ENCODE measurements at places on chromosomes 1 and 21.

DNA sequence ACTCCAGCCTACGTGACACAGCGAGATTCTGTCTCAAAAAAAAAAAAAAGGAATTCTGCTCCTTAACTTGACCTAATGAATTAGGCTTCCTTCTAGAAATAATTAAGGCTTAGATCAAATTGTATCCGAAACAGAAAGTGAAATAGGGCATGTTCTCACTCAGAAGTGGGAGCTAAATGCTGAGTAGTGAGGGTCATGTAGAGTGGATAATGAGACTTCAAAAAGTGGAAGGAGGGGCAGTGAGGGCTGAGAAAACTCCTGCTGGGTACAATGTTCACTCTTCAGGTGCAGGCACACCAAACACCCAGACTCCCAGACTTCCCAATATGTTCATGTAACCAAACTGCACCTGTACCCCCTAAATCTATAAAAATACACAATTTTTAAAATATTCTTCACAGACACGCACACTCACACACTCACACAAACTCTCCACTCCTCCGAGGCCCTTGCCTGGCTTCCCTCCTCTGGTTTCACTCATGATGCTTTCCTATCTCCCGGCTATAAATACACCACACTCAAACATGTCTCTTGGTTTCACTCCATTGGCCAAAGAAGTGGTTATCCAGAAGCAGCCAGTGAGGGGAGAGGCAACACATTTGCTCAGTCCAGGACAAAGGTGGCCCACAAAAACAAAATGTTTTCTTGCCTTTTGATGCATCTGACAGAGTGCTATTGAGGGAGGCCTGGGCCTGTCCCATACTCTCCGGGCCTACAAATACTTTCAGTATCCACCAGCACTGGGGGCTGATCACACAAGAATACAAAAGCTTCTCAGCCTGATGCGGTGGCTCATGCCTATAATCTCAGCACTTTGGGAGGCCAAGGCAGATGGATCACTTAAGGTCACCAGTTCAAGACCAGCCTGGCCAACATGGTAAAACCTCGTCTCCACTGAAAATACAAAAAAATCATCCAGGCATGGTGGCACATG is 249.2 kb downstream of the TOMM20 start:
- no peak for DNase-seq

- DNase-seq, result no peak
These were observed 56.8 kb downstream of the KCNAB2 start for GRCh38 chr1:6102532-6102845.

DNA sequence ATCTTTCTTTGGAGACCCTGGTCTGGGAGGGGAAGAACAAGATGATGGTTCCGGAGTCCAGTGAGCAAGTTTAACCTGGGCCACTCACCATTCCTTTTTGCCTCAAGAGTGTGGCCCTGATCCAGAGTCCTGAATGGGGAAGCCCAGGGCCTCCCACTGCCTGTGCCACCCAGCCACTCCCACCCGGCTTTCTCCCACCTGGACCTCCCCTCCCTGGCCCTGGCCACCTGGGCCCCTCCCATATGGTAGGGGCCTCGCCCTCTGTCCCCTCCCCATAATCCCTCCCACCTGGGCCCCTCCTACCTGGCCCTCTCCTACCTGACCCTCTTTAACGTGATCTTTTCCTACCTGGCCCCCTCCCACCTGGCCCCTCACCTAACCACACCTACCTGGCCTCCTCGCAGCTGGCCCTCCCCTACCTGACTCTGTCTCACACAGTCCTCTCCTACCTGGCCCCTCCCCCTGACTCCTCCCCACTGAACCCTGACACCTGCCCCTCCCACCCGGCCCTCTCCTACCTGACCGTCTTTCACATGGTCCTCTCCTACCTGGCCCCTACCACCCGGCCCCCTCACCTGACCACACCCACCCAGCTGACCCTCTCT is 220.7 kb upstream of the VAMP3 start:
- no peak for DNase-seq

DNA sequence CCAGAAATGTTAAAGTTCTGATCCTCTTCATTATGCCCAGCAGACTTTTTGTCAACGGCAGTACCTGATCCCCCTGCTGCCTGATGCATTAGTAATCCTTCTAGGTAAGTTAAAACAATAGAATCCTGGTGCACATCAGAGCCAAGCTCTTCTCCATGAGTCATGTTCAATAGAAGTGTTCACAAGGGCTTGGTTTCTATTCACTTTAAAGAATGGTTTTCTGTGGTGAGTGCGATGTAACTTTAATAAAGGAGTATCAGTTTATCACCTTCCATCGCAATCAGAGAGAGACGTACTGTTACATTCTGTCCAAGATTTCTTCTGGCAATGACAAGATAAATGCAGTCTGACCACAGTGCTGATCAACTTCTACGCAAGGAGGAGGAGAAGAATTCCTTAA is 96.8 kb downstream of the NRIP1 start:
- DNase-seq, result no peak

DNA sequence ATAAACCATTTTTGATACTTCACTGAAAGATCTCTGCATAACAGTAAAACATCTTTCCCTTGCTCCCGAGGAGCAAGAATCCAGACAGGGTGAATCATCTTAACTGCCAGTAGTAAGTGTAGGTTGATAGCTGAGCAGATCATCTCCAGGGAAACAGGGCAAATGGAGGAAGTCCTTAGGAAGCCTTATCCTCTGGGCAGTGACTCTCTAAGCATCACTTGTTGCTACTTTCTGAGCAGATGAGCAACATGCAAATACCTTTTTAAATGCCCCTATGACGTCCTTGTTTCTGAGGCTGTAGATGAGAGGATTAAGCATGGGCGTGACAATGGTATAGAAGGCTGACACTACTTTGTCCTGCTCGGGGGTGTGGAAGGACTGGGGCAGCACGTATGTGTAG is 8.9 kb downstream of the OR2T11 start:
- DNase-seq, result no peak

GRCh38 chr1:77582905-77583304 is 99.6 kb downstream of the ZZZ3 start:
- DNase-seq, result no peak

- DNase-seq, result peak; percentile 65
These were observed 169.3 kb downstream of the SEC16B start for GRCh38 chr1:177800400-177801088.

- no peak for DNase-seq
These were observed 22.9 kb downstream of the BCAS2 start for GRCh38 chr1:114558544-114558943.

DNA sequence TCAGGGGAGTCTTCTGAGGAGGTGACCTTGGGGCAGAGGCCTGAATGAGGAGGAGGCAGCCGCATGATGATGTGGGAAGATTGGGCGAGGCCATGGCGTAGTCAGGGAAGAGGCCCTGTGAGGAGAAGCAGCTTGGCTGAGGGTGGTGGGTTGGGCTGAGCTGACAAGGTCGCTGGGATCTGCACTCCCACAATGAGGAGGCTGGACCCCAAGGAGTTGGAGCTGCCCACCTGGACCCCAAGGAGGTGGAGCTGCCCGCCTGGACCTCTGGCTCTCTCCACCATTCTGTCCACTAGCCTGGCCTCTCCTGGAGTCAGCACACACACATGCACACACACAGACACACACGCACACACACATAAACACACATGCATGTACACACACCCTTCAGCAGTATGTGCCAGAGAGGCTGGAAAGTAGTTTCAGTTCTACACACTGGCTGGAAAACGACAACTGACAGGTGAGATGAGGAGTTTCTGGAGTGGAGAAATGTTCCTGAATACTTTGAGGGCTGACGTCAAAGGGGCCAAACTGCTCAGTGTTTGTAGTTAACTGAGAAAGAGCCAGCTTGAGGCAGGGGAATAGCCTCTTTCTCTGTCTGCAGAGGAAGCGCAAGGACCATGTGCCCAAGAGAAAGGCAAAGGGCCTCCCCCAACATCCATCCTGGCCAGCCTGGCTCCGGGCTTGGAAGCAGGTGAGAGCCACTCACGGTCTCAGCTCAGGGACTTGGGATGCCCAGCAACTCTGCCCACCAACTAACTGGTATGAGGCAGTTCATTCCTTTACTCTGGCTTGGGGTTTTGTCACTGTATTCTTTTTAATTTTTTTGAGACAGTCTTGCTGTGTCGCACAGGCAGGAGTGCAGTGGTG is 7.1 kb downstream of the SMPDL3B start:
- DNase-seq, result no peak

DNA sequence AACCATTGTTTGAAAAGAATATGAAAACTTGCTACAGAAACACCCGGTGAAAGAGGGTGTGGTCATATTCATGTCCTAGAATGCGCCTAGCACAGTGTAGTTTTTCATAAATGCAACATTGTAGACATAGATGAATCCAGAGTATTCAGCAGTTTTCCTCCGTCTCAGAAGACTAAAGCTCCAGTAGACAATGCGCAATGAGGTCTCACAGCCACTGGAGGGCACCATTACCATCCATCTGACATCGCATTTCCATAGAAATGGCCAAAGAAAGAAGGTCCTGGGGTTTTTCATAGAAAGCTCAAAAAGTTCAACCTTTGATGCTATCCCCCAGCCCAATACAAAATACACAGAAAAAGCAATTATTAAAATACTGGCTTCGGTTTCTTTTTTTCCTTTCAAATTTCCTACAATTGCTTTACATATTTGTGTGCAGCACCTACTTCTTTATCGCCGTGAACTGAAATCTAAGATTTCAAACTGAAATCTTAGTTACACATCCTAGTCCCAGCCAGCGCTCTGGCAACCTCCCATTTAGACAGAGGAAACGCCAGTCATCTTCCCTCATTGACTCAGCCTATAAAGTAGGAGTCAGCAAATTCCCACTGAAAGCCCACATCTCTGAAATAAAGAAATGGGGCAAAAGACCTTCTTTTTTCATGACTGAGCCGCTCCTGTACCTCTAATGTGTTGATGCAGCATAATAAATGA is 3.9 kb upstream of the CD58 start:
- peak; percentile 44 for DNase-seq

DNA sequence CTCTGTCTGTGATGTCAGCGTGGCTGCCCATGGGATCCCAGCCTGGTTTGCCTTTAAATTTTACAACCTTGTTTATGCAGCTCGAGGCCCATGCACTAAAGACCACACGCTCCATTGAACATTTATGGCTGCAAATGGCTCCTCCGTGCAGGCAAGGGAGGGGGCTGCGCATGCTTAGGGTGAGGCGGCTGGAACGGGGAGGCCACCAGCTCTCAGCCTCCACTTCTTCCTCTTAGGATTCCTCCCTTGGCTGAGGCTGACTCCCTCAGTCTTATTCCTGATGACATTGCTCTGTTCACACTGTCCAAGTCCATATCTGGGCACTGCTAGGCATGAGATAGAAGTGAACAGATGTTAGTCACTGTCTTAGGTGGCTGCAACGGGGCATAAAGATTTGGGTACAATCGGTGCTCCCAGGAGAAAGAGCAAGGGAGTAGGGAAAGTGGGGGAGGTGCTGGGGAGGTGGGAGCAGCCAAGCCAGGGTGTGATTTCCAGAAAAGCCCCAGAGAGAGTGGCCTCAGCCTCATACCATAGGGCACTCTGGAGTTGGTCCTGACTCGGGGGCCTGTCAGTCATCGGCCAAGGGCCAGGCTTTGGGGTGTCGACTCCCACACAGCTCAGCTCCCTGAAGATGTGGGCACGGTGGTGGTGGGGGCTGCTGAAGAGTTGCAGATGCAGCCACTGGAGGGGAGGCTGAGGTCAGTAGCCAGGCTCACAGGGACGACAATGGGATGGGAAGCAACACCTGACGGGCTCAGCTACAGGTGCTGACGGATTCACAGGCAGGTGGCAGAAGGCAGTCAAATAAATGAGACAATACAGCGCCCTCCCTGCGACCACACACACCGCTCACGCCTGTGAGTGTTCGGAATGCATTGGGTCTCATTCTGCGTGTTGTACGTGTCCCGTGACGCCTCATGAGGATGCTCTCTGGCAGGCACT is 37.3 kb upstream of the ACTL8 start:
- no peak for DNase-seq

- DNase-seq, result no peak
These were observed 60.6 kb downstream of the WARS2 start for GRCh38 chr1:119079881-119080280.

- DNase-seq, result no peak
These were observed 14.7 kb upstream of the HYI start for GRCh38 chr1:43468414-43468813.

DNA sequence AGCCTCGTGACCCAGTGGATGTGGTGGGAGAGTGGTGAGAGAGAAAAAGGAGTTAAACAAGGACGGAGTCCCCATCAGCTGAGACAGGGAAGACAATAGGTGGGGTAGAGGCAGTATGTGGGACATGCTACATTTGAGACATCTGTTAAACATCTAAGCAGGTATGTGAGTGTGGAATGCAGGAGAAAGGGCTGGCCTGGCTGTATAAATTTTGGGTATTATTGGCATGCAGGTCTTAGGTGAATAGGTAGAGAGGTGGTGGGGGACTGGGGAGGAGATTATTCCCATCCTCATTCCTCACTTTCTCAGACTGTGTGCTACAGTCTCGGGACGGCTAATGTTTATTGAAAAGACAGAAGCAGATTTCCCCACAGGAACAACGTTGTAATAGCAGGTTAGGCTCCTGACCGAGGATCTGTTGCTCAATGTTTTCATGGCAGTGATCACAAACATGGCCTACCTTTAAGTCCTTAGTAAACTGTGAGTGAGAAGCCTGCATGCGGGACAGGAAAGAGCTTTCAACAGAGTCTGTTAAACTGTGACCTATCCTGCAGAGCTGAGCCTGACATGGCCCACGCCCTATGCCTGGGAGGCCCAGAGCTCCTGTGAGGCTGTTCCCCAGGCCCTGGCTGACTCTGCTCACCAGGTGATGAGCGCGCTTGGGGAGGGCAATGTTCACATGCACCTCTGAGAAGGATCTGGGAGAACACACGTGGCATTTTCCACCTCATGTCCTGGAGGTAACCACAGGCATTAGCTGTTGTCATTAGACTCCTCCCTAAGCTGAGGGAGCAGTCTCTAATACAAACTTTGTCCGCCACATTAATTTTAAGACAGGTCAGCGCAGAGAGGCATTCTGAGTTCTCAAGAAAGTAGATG is 16.5 kb downstream of the VSIG8 start:
- no peak for DNase-seq

- no peak for DNase-seq
These were observed 187.4 kb upstream of the KCNK2 start for GRCh38 chr1:214895011-214895600.

DNA sequence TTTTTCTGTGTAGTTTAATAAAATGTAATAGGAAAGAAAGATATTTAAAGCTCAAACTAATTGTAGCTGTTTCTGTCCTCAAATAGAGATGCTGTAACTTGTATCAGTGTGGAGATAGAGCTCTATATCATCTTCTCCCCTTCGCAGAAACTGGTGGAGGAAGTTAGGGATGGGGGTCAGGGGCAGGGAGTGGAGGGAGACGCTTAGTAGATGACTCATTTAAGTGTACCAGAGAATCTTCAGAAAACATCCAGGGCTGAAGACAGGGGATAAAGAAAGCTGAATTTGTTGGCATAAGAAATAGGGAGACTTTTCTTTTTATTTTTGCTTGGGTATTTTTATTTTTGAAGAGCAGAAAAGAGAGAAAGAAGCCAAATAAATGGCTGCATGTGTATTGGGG is 282.6 kb upstream of the DPYD start:
- DNase-seq, result no peak

DNA sequence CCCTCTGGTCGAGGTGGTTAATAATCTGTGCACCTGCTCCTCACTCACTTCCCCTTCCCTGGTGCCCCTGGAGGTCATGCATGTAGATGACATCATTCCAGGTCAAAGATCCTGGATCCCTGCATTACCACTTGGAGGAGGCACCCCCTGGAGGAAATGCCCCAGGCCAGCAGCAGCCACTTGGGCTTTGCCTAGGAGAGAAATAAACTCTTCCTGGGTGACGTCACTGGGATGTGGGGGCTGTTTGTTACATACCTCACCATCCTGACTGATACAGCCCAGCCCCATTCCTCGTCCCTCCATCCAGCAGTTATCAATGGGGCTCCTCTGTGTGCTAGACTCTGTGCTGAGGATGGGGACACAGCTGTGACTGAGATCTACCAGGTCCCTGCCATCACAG is 433.6 kb downstream of the PTPRU start:
- no peak for DNase-seq

Data from HS-5 (cell line).